ENCODE measurements at places on chromosomes 4 and X. TPM values are rescaled to one million over a fixed set of nuclear protein-coding genes. Genes with fewer than 3 reads are reported as not detected.

GRCh38 chrX:118702741-118703140, 24.7 kb upstream of the IL13RA1 start:
- no peak for DNase-seq

The ADH7 gene
- not detected for total RNA-seq

- DNase-seq = no peak
Observed at GRCh38 chrX:40433160-40433559, 147.6 kb upstream of the ATP6AP2 start.

The TTC29 gene
- 2.1 TPM for total RNA-seq

DNA sequence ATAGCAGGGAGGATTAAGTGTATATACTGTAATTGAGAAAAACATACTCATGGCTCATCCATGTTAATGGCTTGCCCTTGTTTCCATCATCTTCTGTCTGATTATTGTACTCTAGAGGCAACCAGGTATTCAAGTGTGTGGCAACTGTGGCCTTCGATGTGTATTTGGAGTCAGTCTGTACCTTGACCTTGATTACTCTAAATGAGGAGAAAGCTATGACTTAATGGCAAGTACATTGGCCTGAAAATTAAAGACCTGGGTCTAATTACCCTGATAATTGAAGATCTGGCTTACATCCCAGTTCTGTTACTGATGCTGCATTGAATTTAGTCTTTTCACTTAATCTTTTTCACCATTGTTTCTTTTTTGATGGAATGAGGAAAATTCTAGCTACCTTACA, 409.2 kb downstream of the CCSER1 start:
- DNase-seq = no peak

GRCh38 chrX:132452911-132453550, 35.8 kb downstream of the MBNL3 start:
- no peak for DNase-seq

The GAGE12F gene
- not detected for total RNA-seq

- no peak for DNase-seq
Observed at GRCh38 chrX:152575331-152575730, 62.4 kb upstream of the GABRQ start.

DNA sequence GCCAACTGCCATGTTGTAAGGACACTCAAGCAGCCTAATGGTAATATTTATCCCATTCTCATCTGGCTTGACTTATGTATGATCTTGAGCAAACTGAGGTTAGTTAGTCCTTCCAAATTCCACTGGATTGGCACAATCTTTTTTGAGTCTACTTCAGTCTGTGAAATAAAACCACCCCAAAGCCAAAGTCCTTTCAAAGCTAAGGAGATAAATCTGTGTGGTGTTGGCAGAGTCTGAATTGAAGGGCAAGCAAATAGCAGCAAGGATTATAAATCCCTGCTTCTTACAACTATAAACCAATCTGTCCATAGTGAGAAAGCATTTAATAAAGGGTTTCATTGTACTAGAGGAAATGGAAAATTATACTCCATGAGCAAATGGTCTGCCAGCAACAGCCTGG, 233.9 kb upstream of the GLRA2 start:
- no peak for DNase-seq

DNA sequence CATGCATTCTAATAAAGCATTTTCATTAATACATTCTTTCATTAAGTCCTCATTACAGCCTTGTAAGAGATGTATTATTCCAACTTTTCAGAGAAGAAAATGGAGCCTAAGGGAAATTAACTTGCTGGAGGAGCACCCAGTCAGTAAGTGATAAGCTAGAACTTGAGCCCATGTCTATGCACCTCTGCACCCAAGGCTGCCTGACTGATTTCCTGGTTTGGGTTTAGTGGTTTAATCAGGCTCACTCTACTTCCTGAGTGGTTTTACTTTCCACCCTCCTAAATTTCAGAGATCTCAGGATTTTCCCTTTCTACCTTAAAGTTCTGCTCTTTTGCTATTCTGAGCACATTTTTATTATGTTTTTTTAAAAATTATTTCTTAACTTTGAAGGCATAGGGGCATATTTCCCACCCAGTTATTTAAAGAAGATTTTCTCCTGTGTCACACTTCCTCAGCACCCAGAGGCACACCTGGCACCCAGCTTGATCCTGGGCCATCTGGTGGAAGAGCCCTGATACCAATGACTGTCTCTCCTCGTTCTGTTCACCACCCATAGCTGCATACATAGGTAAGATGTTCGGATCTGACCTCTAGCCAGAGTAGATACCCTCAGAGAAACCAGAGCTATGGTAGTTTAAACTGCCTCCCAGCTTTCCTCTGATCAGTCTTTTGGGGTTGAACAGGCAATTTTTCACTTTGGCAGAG, 10.4 kb downstream of the CORIN start:
- no peak for DNase-seq
